ENCODE measurements at places on chromosomes 5 and 9.

GRCh38 chr5:57884346-57885102 lies 401.9 kb upstream of the ACTBL2 start:
- DNase-seq = no peak

DNA sequence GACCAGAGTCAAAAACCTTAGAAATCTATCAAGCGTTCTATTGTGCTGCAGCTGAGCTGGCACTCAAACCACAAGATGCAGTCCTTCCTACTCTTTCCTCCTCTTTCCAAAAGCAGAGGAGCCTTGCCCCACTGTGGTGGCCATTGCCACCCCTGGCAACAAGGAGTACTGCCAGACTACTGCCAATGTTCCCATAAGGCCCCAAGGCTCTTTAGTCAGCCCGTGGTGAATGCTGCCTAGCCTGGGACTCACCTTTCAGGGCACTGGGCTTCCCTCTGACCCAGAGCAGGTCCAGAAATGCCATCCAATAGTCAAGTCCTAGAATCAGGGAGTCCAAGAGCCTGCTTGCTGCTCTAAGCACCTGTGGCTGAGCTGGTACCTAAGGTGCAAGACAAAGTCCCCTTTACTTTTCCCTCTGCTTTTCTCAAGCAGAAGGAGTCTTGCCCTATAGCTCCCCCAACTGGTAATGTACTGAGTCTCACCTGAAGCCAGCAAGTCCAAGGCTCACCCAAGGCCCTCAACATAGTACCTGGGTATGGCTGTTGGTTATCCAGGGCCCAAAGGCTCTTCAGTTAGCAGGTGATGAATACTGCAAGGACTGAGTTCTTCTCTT lies 219.4 kb downstream of the ATPSCKMT start:
- no peak for DNase-seq

DNA sequence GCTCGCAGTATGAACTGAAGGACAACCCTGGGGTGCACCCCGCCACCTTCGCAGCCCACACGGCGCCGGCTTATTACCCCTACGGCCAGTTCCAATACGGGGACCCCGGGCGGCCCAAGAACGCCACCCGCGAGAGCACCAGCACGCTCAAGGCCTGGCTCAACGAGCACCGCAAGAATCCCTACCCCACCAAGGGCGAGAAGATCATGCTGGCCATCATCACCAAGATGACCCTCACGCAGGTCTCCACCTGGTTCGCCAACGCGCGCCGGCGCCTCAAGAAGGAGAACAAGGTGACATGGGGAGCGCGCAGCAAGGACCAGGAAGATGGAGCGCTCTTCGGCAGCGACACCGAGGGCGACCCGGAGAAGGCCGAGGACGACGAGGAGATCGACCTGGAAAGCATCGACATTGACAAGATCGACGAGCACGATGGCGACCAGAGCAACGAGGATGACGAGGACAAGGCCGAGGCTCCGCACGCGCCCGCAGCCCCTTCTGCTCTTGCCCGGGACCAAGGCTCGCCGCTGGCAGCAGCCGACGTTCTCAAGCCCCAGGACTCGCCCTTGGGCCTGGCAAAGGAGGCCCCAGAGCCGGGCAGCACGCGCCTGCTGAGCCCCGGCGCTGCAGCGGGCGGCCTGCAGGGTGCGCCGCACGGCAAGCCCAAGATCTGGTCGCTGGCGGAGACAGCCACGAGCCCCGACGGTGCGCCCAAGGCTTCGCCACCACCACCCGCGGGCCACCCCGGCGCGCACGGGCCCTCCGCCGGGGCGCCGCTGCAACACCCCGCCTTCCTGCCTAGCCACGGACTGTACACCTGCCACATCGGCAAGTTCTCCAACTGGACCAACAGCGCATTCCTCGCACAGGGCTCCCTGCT lies 3.8 kb downstream of the IRX1 start:
- DNase-seq = no peak

GRCh38 chr5:157369507-157369906 lies 90.5 kb upstream of the NIPAL4 start:
- no peak for DNase-seq

- no peak for DNase-seq
Measured at GRCh38 chr5:16564248-16564867, 52.4 kb downstream of the RETREG1 start.

DNA sequence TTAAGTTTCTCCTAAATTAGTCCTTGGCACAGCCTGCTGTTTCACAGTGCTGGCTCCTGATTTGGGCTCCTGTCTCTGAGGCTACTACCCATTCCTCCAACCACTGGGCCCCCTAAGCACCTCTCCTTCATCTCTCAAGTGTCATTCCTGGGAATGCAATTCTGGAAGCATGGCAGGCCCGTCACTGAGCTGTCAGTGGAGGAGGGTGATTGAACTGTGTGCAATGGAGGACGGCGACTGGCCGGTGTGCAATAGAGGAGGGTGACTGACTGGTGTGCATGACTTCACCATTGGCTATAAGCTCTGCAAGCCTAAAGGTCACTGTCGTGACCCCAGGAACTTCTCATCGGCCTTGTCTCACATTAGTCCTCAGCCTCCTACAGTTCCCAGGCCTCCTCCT lies 12.4 kb upstream of the IL17B start:
- no peak for DNase-seq

- DNase-seq = no peak
Measured at GRCh38 chr5:116573702-116574366, 789 bp downstream of the SEMA6A start.

GRCh38 chr9:137222190-137223077 lies at the start of gene RNF208:
TSS of gene RNF208 (minus strand) at chr9:137222240. CDS start at chr9:137221212, 1,028 bp downstream.
- no peak for DNase-seq

- peak; percentile 97 for DNase-seq
Measured at GRCh38 chr9:27460226-27461023, 63.7 kb upstream of the IFNK start.

- DNase-seq = no peak
Measured at GRCh38 chr9:131872006-131872405, 132.1 kb upstream of the RAPGEF1 start.

- no peak for DNase-seq
Measured at GRCh38 chr5:136034492-136034891, 5.7 kb downstream of the TGFBI start.

DNA sequence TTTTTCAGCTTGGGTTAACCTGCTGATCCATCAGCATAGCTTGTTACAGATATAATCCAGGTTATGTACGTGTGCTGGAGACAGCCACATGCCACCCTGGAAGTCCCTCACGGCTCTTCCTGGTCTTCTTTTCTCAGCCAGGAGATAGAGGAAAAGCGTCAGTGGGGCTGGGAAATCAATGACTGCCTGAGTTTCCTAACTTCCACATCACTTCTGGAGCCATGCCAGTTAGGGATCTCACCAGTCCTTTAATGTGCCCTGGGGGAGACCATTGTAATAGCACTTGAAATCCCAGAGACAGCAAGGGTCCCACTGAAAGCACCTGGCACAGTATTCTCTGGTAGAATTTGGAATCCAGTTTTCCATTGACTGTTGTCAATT lies 29.2 kb downstream of the ANXA2R start:
- DNase-seq = peak; percentile 60

DNA sequence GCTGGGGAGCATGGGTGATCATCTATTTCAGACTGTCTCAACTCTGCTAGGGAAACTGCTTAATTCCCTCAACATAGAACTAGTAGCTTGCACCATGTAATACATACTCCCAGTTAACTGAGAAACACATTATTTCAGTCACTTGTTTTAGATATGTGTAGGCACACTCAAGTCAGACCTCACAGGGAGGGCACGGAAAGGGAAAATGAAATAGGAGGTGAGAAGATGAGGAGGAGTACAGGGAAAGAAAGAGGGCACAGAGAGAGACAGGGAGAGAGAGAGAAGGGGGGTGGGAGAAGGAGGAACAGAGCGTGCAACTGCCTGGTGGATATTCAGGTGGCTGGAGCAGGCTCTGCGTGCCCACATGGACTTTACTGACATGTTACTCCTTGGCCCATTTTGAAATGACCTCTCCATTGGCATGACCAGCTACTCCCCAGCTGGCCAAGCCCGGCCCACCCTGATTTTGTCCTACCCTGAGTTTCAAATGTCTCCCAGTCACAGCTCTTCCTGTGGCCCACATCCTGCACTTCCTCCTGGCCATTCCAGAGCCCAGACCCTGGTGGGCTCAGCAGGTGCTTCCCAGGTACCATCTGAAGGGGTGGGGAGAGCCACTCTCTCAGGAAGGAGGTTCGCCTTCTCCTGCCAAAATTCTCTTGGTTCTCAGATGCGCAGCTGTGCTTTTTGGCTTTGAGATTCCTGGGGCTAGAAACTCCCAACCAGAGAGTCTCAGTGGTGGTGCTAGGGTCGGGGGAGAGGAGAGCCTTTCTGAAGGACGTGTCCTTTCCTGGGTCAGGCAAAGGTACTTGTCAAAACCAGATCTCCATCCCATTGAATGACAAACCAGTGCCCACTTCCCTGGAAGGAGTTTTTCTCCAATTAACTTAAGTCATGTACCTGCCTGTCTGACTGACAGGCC lies 229.4 kb downstream of the FSTL4 start:
- no peak for DNase-seq

GRCh38 chr5:155455791-155456514 lies 442.4 kb downstream of the KIF4B start:
- DNase-seq = no peak

DNA sequence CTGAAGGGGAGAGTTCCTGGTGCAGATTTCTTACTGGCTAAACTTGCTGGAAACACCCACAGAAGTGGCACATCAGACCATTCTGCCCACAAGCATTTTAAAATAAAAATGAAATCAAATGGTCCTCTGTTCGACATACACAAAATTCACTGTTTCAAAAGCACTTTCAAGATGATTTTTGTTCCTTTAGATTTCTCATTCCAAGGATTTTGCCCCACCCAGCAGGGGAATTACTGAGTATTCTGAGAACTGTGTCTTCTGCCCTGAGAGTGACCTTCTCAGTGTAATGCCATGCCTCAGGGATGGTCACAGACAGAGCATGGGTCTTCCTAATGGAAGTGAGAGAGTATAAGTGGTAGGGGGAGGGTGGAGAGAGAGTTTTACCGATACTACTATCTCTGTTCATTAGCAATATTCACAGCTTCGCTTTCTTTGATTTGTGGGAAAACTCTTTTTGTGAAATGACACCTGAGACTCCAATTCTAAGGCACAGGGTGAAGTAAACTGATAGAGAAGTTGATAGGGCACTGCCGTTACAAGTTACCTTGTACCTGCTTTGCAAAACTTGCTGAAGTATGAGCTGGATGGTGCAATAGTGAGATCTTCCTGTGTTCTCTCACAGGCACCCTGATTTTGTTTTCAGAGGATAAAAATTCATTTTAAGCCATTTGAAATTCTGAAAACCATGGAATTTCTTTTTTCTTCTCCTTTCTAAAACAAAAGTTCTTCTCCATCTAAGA lies 95.8 kb upstream of the CD180 start:
- peak; percentile 41 for DNase-seq

DNA sequence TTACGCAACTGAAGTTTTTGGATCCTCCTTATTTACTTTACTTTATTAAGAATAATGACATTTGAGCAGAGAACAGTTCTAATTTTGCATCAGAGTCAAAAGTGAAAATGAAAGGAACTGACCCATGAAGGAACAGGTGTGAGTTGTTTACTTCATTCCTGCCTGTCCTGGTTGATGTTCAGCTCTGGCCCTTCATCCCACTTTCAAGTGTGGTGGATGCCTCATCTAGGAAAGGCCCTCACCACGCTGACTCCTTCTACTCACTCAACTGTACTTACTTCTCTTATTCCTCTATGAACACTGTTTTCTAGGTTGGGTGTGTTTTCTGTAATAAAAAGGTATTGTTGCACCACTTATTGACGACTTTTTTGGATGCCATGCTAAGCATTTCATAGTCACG lies 61.8 kb upstream of the PLEKHG4B start:
- no peak for DNase-seq

GRCh38 chr5:1737790-1738405 lies 61.7 kb downstream of the MRPL36 start:
- DNase-seq = peak; percentile 8

- DNase-seq = peak; percentile 67
Measured at GRCh38 chr5:179803651-179804554, 2.8 kb downstream of the MGAT4B start.

GRCh38 chr5:79484731-79485130 lies 29.2 kb downstream of the HOMER1 start:
- no peak for DNase-seq

DNA sequence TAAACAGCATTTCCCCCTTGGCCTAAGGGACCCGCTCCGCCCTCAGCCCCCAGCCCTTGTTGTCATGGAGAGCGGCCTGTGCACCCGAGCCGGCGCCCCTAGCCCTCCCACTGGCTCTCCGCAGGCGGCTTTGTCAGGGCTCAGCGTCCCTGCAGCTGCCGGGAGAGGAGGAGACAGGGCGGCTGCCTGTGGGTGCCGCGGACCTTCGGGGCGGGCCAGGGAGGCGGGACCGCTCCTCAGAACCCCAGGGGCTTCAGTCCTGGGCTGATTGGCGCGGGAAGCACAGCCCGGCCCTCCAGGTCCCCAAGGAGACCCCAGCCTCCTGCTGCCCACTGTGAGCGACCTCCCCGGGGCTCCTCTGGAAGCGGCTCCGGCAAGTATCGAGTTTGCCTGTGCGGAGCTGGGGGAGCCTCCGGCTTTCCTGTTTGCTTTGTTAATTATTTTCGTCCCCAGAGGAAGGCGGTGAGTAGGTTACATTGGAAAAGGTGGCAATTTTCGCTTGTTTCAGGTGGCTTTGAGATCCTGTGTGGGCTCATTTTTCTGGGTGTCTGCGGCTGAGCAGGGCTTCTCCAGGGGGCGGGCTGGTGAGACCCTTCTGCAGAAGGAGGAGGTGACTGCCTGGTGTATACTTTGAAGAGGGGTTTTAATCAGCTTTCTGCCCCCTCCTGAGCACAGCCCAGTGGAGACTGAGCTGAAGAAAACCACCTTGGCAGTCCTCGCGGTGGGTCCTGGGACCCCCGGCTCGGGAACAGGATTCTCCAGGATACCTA lies at the start of gene FGD3:
TSS of gene FGD3 (plus strand) at position 256 of the 770 bp plus-strand sequence. CDS start 28,734 bp downstream, outside the sequence.
- DNase-seq = no peak

- no peak for DNase-seq
Measured at GRCh38 chr9:110160123-110160522, 47.8 kb downstream of the C9orf152 start.

GRCh38 chr9:92781899-92782298 lies 17.3 kb upstream of the BICD2 start:
- no peak for DNase-seq

Measured in inflammatory macrophage treated with lipopolysaccharide for 4 hours (primary cell).